ENCODE measurements at places on chromosomes 3 and 15. TPM values are rescaled to one million over a fixed set of nuclear protein-coding genes. Genes with fewer than 3 reads are reported as not detected.

SLC2A2 gene
- total RNA-seq: not detected

CLEC3B gene
- total RNA-seq: not detected

DNAH12 gene
- total RNA-seq: not detected

PLAAT1 gene
- total RNA-seq: not detected

NOX5 gene
- total RNA-seq: not detected

CPA3 gene
- not detected for total RNA-seq

TSEN2 gene
- 30.7 TPM for total RNA-seq

PARP15 gene
- 0.81 TPM for total RNA-seq
